ENCODE measurements at places on chromosomes 11 and 22.

GRCh38 chr11:100925935-100926334, 203.7 kb downstream of the PGR start:
- no peak for DNase-seq

DNA sequence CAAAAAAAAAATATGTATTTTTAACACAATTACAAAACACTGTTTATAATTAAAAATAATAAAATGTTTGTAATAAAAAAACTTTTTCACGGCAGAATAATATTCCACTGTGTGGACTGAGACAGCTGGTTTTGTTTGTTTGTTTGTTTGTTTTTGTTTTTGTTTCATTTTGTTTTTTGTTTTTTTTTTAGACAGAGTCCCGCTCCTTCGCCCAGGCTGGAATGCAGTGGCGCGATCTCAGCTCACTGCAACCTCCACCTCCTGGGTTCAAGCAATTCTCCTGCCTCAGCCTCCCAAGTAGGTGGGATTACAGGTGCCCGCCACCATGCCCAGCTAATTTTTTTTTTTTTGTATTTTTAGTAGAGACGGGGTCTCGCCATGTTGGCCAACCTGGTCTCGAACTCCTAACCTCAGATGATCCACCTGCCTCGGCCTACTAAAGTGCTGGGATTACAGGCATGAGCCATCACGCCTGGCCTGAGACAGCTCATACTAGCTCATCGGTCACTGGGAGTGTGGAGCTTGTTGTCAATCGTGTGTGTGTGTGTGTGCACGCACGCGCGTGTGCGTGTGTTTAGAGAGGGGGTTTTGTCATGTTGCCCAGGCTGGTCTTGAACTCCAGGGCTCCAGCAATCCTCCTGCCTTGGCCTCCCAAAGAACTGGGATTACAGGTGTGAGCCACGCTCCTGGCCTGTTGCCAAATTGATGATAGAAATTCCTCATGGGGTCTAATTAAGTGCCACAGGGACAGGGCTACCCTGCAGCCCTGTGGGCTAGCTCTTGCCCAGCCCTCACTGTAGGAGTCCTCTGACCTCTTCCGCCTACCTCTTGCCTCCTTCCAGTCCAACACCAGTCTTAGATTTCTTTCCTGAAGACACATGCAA, 7.2 kb upstream of the AIFM3 start:
- DNase-seq: no peak

- DNase-seq: no peak
Measured at GRCh38 chr11:83007909-83008580, 63.7 kb downstream of the RAB30 start.

- no peak for DNase-seq
Measured at GRCh38 chr22:23700706-23701105, 9.9 kb downstream of the RGL4 start.

GRCh38 chr11:78694152-78694551, 119.5 kb upstream of the NARS2 start:
- DNase-seq: no peak

DNA sequence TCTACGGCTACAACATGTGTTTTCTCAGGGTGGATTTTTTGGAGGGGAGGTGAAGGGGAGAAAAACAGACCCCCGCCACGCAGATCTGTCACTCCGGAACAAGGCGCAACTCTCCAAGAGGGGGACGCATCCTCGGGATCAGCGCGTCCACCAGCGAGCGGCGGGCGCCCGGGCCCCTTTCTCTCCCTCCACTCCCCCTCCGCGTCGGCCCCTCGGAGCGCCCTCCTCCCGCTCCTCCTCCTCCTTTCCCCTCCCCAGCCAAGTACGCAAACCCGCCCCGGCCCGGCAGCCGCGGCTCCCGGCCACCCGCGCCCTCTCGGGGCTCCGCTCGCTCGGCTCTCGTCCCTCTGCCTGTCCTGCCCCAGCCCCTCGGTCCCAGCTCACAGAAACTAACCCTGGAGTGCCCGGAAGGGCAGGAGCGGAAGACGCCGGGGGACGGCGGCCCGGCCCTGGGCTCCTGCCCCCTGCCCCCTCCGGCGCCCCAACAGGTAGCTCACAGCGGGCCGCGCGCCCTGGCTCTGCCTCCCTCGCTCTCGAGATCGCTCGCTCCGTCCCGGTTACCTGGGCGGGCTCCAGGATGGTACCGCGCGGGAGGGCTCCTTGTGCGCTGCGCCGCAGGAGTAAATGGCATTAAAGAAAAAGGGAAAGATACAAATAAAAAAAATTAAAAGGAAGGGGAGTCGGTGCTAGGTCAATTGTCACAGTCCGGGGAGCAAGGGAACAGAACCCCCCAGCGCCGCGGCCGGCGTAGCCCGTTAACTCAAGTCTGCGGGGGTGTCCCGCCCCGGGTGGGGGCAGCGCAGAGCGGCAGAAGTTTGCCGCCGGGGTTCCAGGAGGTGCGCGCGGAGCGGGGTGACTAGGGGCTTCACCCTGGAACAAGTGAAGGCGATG, 131.4 kb upstream of the C11orf58 start:
- DNase-seq: no peak

- no peak for DNase-seq
Measured at GRCh38 chr11:109378034-109378433, 44.0 kb upstream of the C11orf87 start.

DNA sequence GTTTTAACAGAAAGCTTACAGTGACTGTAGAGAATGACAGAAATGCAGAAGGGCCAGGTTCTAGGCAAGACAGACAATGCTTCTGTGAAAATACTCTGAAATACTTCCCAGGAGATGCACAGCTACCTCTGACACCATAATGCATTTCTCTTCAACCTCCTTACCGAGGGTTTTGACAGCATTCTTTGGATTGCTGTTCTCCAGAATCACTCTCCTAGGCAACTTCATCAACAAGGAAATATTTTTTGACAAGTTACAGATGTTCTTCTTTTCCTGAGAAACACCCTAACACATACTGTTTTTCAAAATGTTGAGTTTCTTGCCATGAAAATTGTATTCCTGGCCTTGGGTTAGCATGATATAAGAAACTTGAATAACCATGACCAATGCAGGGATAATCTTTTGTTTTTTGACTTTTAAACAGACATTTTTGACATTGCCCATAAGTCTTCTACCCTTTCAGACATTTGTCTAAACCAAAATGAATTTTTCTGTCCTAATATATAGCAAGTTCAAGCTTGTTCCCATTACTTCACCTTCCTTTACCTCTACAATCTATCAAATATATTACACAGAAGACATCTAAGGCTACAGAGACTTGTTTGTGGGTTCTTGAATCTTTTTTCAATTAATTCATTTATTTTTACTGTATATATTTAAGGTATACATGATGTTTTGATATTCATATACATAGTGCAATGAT, 108.1 kb downstream of the CCDC34 start:
- no peak for DNase-seq

DNA sequence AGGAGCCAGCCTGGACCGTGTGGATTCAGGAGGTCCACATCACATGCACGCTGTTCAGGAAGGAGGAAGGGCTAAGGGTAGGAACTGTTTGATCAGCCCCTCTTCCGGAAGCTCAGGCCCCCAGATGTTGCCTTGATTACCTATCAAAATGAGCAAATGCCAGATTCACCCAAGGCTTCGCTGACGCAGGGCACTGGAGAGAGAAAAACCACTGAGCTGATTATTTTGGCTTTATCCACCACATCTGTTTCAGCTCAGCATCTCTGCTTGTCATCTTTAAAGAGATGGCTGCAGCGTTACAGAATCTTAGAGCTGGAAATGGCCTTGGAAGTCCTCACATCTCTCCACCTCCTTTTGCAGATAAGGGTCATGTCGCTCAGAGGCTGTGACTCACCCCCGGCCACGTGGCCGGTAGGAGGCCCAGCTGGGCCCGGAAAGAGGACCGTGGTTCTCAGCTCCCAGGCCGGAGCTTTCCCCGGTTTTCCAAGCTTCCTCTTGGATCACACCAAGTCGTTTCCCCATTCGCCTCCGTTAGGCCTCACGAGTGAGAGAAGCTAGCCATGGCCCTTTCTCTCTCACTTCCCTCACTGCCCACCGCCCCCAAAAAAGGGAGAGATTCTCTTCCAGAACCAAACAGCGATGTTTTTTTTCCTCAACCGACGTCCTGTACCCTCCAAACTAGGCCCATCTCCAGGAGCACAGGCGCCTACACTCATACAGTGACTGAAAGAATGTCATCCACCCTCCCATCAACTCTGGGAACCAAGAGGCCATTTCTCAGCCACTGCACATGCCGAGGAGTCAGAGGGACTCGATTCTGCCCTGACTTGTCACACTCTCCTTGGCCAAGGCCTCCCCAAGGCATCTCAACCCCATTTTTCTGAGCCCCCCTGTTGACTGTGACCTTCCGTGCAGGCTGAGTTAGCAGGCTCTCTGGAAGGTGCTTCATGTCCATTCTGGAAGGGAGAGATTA, 37.6 kb downstream of the LIF start:
- DNase-seq: peak; percentile 70

- DNase-seq: no peak
Measured at GRCh38 chr22:44529827-44530523, 31.9 kb upstream of the RTL6 start.

DNA sequence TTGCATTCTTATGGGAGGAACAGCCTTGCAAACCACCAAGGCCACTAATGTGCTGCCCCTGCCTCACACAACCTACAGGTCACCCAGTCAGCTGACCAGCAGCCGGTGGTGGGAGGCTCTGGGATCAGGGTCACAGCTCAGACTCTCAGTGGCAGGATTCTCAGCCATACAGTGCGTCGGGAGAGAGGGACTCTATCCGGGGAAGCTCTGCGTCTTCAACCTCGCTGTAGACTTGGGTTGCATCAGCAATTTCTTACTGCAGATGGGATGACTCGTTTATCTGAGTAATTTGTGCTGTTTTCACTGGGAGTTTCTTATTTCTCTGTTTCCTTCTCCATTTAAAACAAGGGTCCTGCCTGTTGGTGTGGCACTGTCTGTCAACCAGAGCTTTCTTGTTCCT, 257.7 kb downstream of the TBC1D22A start:
- DNase-seq: peak; percentile 61

DNA sequence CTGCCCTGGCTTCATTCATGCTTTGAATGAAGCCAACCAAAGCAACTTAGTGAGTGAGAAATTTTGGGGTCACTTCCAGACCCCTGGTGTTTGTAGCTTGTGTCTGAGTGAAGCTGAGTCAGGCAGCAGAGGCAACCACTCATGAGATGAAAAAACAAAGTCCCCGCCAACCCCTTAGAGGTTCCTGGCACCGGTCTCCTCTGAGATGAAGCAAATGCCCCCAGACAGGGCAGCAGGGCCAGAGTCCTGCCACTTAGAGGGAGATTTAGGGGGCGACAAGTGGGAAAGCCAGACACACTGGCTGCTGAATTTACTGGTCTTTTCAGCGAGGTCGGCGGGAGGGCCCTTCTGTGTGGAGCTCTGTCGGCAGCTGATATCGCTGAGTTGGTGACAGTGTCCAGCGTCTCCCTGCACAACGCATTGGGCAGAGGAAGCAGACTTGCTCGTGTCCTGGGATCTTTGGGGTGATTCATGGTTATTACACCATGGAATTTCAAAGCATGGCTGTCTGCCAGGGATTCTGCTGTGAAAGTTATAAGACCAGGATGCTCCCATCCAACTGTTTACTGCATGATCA, 482.6 kb downstream of the MIAT start:
- peak; percentile 73 for DNase-seq

GRCh38 chr11:46895821-46896220, 22.5 kb downstream of the LRP4 start:
- no peak for DNase-seq

GRCh38 chr11:93611836-93612677, 49.4 kb upstream of the CEP295 start:
- peak; percentile 35 for DNase-seq

DNA sequence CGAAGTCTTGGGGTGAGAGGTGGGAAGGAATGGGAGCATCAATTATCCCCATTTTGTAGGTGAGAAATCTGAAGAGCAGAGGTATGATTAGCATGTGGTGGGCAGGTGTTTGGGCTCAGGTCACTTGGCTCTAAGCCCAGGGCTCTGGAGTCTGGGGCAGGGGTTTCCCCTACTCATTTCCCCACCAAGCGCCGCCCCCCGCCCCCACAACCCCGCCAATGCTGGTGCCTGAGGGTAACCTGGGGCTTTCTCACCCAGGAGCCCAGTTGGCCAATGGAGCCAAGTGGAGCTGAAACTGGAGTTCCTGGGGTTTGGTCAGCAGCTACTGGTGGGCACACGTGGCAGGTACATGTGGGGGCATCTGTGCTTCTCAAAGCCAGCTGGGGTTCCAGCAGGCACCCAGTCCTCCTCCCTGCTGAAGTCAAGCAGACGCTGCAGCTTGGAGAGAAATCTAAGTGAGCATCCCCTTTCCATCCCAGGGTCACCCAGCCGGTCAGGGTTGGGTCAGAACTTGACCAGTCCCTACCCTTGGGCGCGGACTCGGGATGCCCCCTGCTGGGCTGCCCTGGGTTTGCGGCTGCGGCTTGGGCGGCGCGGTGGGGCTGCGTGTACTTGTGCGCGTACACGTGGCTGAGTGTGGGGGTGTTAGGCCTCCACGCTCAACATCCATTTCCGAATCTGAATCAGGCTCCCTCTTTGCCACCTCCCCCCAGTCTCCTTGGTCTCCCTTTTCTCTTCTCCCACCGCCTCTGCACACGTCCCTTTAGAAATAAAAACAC, 1.7 kb upstream of the CHRM1 start:
- peak; percentile 46 for DNase-seq

- no peak for DNase-seq
Measured at GRCh38 chr11:4825132-4825531, 4.0 kb downstream of the OR51F2 start.

GRCh38 chr11:45097721-45098493, 48.5 kb upstream of the PRDM11 start:
- DNase-seq: peak; percentile 71

All from suppressor macrophage treated with lipopolysaccharide for 1 hour (primary cell).